ENCODE measurements at places on chromosomes 13 and 19. TPM values are rescaled to one million over a fixed set of nuclear protein-coding genes. Genes with fewer than 3 reads are reported as not detected.

GRCh38 chr13:76053181-76053580 lies 417.1 kb downstream of the LMO7 start:
- DNase-seq, result no peak

DNA sequence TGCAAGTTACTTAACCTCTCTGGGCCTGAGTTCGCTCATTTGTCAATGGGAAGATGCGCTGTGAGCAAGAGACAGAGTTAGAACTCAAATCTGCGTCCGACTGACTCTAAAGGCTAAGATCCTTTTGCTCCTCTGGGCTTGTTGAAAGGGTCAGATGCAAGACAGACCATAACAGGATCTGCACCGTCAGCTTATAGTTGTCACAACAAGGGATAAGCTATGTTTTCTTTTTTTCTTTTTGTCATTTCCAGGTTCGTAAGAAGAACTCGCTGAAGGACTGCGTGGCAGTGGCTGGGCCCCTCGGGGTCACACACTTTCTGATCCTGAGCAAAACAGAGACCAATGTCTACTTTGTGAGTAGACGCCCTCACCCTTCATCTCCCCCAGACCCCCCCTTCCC lies 1.1 kb downstream of the PPAN start:
- no peak for DNase-seq

DNA sequence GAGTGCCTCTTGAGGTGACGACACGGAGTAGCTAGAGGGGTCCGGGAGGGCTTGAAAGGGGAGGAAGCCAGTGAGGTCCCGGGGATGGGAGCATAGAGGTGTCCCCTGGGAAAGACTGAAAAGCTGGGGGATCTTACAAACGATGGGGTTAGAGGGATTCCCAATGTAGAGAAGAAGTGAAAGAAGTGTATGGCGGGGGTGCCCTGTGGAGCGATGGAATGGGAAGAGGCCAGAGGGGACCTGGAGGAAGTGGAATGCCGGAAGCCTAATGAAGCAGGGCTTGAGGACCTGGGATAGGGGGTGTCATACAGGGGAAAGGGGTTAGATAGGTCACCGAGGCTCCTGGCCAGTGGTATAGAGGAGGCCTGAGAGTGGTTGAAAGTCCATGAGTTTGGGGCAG lies 580 bp downstream of the AP2A1 start:
- DNase-seq, result no peak

DNA sequence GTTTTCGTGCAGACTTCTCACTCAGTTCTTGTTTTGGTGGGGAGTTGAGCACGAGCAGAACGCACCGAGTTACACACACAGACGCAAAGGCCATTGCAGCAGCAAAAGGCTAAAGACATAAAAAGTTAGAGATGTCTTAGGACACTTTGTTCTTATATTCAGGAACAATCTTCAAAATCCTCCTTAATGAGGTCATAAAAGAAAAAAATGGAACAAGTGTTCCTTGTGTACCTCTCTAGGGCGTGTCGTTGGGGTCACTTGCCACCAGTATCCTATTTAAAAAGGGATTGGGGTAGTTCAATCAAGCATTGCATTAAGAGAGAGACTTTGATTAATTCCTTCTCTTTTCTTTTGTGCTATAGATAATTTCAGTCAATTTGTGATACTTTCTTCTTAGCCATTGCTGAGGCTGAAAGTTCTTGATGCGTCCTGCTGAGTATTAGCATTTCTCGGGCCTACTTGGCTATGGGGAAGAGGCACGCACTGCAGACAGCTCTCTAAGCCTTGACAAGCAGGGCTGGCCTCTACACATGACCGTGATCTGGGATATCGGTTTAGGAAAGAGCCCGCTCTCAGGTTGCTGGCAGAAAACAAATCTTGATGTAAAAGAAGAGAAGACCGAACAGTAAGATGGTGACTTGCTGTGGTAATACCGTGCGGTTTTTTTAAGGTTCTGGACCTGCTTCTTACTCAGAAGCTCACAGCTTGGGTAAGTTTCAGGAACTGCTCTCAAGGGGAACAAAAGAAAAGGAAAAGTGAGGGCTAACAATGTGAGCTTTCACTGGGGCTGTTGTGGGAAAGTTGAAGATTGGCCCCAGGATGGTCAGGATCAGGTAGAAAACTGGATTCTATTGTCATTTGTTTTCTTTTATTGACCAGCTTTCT lies 223.6 kb downstream of the TM9SF2 start:
- no peak for DNase-seq

The FOSB gene
- total RNA-seq, result 287 TPM

The ZNF681 gene
- 9.0 TPM for total RNA-seq

The ARRDC5 gene
- not detected for total RNA-seq

Data from mesothelial cell of epicardium (in vitro differentiated cells).